ENCODE measurements at places on chromosomes 2 and 18. TPM values are rescaled to one million over a fixed set of nuclear protein-coding genes. Genes with fewer than 3 reads are reported as not detected.

The CCDC138 gene
- 25.1 TPM for total RNA-seq

GRCh38 chr18:3649633-3650426, 199.9 kb downstream of the TGIF1 start:
- no peak for DNase-seq

GRCh38 chr2:60973705-60974104, 43.8 kb upstream of the PEX13 start:
- peak; percentile 33 for DNase-seq

The RAB6C gene
- total RNA-seq: not detected

DNA sequence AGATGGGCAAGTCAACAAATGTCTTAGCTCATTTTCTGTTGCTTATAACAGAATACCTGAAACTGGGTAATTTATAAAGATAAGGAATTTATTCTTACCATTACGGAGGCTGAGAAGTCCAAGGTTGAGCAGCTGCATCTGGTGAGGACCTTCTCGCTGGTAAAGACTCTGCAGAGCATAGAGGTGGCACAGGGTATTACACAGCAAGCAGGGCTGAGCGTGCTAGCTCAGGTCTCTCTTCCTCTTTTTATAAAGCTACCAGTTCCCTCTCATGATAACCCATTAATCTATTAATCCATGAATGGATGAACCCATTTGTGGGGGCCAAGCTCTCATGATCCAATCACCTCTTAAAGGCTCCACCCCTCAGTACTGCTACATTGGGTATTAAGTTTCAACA, 109.1 kb downstream of the CDK15 start:
- DNase-seq: peak; percentile 24

The IL36RN gene
- not detected for total RNA-seq

- no peak for DNase-seq
Observed at GRCh38 chr2:150575861-150576260, 88.4 kb upstream of the RND3 start.

The RAPGEF4 gene
- 0.55 TPM for total RNA-seq

- no peak for DNase-seq
Observed at GRCh38 chr18:28372186-28372585, 195.3 kb upstream of the CDH2 start.

DNA sequence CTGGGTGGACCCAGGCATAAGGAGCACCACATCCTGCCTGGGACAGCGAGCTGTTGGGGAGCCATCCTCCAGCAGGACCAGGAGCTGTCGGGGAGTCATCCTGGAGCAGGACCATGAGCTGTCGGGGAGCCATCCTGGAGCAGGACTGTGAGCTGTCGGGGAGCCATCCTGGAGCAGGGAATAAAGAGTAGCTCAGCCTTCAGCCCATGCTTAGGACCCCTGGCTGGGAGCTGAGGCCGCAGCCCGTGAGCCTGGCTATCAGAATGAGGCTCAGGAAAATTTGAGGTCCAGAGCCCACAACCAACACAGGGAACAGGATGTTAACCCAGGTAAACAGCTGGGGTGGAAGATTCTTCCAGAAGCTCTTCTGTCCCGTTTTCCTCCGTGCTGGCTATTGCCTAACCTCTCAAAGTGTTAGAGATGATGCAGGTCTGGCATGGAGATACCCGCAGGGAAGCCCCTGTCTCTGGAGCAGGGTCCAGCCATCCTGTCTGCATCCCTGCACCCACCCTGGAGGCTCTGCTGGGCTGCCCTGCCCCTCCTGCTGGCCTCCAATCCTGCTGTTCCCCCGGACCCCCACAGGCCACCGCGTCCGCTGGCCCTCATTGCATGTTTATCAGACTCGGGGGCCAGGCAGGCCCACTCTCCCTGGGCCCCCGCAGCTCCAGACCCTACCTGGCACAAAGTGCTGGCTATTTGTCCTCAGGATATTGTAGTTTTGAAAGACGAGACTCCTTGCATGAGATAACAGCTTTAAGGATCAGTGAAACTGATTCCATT, 243.5 kb upstream of the MYT1L start:
- no peak for DNase-seq

GRCh38 chr2:199955007-199955338, 318 bp downstream of the TYW5 start:
- no peak for DNase-seq

DNA sequence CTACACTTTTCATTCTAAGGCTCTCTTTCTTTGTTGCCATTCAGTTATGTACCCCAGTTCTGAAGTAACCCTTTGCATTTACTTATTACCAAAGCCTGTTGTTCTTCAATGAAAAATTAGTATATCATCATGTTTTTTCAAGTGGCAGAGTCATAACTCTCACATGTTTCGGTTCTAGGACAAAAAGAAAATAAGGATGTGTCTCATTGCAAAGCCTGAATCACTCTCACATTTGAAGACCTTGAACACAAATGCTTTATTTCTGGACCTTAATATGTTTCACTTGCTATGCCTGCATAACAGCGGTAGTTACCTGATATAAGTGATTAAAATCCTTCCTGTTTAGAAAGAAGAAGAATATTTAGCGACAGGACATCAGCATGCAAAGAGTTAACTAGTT, 49.1 kb downstream of the ZEB2 start:
- no peak for DNase-seq

DNA sequence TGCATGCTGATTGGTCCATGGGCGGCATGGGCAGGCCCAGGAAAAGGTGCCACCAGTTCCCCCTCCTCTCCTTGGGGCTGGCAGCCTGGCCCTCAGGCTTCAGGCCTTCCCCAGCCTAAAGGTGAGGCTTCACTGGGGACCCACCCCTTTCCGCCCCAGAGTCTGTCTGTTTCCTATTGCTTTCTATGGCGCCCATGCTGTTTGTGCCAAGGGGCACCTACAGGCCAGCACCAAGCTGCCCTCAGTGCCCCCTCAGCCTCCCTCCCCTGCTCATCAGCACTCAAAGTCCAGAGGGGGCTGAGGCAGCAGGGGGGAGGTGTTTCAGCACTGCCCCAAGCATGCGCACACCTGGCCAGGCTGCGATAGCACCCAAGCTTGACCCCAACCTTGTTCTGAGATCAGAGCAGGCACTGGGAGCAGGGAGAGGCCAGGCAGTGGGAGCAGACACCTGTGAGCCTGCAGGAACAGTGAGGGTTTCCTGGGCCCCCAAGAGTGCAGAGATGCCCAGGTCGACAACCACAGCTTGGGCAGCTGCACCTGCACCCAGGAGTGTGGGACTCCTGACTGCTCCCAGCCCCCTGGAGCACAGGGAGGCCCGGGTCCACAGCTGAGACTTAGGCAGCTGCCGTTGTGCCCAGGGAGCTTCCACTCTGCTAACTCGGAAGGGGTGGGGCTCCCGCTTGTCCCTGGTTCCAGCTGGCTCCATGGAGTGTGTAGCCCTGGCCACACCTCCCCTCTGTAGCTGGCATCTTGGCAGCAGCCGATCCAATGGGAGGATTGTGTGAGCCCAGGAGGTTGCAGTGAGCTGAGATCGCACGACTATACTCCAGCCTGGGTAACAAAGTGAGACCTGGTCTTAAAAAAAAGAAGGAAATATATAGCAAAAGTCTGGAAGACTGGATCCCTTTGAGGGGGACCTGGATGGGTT, 69.1 kb downstream of the NCAPH start:
- no peak for DNase-seq

DNA sequence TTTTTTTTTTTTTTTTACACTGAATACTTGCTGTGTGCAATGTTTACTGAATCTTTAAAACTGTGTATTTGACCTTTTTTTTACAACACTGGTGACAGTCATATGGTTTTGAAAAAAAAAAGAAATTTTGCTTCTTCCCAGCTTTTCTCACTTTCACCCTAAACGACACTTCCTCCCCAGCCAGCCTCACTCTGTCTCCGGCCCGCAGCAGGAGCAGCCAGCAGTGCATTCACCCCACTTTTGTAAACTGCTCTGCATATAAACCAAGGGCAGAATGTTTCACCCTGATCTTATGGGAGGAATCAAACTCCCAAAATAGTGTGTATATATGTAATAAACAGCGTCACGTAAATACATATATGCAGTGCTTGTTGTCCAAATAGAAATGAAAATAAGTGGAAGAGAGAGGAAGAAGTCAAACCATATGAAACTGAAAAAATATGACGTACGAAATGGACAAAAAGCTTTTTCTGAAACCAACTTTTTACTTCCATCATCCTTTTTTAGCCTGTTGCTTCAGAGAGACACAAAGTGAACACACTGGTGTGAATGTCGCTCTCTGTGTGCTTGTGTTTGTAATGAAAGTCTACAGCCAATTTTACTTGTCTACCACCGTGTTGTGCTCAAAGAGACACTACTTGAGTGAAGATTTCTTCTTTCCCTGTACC, 54.2 kb downstream of the ZCCHC2 start:
- no peak for DNase-seq

GRCh38 chr2:111100087-111100764, 20.5 kb upstream of the BCL2L11 start:
- peak; percentile 47 for DNase-seq

DNA sequence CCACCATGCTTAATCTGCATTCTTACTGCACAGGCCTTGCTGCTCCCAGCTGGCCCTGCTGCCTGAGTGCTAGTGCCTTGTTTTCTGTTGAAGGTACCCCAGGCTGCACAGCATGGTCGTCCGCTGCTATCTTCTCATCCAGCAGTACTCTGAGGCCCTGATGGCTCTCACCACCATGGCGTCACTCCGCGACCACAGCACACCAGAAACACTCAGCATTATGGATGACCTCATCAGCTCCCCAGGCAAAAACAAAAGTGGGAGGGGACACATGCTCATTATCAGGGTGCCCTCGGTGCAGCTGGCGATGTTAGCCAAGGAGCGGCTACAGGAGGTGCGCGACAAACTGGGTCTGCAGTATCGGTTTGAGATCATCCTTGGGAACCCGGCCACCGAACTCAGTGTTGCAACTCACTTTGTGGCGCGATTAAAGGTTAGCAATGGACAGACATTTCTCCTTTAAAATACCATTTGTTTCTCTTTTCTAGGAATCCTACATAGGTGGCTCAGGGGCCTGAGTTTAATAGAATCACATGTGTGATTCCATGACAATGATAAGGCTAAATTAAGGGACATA, 110.5 kb downstream of the ESCO1 start:
- no peak for DNase-seq

The ABCG8 gene
- total RNA-seq: not detected

DNA sequence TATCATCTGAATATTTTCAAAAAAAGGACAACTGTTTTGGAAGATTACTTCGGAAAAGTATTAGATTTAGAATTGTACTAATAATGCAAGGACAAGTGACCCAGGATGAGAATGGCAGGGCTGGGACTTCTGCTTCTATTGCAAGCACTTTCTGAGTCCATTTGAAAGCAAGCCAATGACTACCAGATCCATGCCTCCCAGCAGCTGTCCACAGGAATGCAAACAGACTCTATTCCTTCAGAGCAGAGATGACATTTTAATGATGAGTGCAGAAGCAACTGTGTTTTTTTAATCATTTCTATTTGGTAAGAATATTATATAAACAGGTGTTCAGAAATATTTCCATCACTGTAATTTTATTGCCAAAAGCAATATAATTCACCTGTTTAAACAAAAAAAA, 456.7 kb downstream of the SOX11 start:
- DNase-seq: no peak

GRCh38 chr2:50181212-50181611, 850.7 kb downstream of the NRXN1 start:
- DNase-seq: no peak

The KCNJ13 gene
- not detected for total RNA-seq

The NRP2 gene
- total RNA-seq: 2.1 TPM

The REEP1 gene
- total RNA-seq: not detected

DNA sequence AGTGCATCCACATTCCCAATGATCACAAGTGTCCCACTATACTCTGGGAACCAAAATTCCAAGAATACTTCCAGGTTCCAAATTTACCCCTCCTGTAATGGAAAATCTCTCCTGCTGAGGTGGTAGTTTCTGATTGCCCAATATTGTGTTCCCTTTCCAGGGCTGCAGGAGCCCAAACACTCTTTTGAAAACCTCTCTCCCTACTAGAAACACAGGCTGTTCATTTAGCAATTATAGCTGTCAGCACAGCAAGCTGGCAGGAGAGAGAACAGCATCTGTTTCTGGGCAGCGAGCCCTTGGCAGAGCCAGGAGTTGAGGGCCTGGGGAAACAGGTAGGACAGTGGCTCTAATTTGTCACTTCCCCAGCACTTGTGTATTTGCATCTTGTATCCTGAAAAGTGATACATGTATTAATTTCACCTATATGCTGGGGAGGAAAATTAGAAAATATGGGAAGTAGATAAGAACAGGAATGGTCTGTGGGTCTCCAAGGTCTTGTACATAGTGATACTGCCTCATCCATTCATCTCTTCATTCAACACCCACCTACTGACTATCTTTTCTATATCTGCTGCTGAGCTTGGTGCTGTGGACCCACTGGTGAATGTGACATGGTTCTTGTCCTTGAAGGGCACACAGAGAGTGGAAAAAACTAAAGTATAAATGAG, 16.9 kb upstream of the PAIP2B start:
- DNase-seq: no peak

GRCh38 chr2:102286041-102286440, 25.3 kb upstream of the IL1RL1 start:
- DNase-seq: no peak

DNA sequence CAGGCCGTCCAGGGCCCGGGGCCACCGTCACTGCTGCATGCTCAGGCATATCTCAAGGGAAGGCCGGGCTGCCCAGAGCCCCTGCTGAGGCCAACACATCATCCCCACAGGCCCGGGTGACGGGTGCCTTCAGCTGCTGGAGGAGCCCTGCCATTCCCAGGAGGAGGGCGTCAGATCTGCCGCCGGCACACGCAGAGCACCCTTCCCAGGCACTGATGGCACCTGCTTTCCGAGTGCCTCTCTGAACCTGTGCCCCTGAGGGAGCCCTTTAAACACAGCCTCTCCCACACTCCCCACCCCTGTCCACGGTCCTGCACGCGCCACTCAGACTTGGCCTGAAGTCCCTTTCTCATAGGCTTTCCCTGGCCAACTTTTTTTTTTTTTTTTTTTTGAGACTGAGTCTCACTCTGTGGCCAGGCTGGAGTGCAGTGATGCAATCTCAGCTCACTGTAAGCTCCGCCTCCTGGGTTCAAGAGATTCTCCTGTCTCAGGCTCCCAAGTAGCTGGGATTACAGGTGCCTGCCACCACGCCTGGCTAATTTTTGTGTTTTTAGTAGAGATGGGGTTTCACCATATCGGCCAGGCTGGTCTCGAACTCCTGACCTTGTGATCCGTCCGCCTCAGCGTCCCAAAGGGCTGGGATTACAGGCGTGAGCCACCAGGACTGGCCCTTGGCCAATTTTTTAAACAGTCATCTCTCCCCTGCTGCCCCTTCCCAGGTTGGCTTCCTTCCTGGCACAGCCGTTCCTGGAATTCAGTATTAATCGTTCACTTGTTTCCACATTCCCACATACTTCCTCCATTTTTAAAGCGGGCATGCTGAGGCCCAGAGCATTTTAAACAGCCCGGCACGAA, 211.7 kb downstream of the NDUFA10 start:
- DNase-seq: no peak

Measured in OCI-LY7 (cell line).